ENCODE measurements at places on chromosomes 4 and X.
A peak's percentile ranks its signal among the peaks of the same experiment; 100 is the strongest.

- DNase-seq: no peak
Measured at GRCh38 chr4:172750910-172751309, 417.7 kb upstream of the GALNT7 start.

DNA sequence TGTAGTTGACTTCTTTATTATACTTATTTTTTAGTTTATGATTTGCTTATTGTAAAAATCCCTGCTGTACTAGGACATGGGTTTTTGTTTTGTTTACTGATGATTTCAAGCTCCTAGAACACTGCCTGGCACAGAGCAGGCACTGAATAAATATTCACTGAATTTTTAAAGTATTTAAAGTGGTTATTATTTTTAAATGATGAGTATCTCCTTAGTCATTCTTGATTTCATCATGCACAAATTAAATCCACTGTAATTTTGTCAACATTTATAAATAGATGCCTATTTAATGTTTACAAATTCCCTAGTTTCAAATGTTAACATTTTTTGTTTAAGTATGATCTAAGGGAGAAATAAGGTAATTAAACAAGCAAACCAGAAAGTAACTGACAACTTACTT lies 367.9 kb upstream of the SLIT2 start:
- no peak for DNase-seq

GRCh38 chr4:95929448-95930064 lies 89.7 kb downstream of the PDHA2 start:
- no peak for DNase-seq

DNA sequence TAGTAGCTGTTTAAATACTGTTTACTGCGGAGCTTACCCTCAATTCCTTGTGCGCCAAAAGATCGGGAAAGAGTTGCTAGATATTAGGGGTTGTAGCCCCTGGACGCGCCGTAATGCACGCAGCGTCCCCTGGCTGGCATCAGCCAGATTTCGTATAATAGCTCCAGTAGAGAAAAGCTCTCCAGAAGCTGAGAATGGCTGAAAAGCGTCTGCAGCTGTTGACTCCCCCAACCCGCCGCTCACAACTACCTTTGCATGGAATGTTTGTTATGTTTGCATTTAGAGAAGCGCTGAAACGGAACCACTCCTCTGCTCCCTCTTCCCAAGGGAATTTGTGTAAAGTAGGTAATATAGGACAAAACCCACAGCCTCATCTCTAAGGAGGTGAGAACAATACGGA lies 3.7 kb downstream of the DOCK11 start:
- DNase-seq: no peak

GRCh38 chr4:183445097-183445428 lies 627 bp downstream of the CDKN2AIP start:
- no peak for DNase-seq

GRCh38 chr4:60683357-60683756 lies 516.8 kb upstream of the ADGRL3 start:
- DNase-seq: peak; percentile 6

- no peak for DNase-seq
Measured at GRCh38 chrX:23341452-23341851, 6.8 kb downstream of the PTCHD1 start.

GRCh38 chrX:31201503-31201902 lies 129.7 kb upstream of the FTHL17 start:
- no peak for DNase-seq

GRCh38 chr4:139191373-139191772 lies 14.4 kb upstream of the ELF2 start:
- no peak for DNase-seq

DNA sequence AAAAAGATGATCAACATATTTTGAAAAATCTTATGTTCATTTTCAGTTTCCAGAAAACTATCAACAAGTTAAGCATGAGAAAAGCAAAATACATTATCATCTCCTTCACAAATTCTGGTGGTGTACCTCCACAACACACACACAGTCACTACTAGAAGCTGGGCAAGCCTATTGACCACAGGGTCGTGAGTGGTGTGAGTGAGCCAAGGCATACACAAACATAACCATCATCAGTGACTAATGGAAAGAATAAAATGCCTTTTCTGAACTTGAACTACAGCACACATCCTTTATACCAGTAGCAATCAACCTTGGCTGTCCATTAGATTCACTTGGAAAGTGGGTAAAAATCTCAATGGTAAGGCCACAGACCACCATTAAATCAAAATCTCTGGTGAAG lies 180.2 kb downstream of the FAM47B start:
- no peak for DNase-seq

DNA sequence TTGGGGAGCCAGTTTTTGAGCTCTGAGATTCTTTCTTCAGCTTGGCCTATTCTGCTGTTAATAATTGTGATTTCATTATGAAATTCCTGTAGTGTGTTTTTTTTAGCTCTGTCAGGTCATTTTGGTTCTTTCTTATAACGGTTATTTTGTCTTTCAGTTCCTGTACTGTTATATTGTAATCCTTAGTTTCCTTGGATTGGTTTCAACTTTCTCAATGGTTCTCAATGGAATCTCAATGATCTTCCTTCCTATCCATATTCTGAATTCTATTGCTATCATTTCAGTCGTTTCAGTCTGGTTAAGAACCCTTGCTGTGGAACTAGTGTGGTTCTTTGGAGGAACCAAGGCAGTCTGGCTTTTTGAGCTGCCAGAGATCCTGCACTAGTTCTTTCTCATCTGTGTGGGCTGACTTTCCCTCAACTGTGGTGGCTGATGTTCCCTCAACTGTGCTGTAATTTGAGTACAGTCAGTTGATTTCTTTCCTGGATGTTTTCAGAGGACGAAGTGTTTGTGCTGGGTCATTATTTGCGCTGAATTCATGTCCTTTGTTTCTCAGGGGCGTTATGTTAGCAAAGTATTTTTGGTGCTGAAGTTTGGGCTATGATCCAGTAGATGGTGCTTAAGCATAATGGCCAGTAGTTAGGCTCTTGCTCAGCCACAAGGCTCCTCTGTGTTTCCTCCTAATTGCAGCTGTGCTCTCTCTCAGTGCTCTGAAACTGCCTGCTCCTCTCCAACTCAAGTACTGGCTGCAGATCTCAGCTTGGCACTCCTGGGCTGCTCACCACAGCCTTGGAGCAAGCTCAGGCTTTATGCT lies 27.5 kb downstream of the ENPEP start:
- no peak for DNase-seq
